Activated CD4-positive, alpha-beta T cell treated with anti-CD3 and anti-CD28 coated beads for 4 hours (primary cell): ENCODE measurements at places on chromosomes 3 and 15.

- DNase-seq = no peak
These were observed 9.4 kb upstream of the C15orf39 start for GRCh38 chr15:75192307-75192706.

GRCh38 chr15:21271566-21271965 is 168.7 kb downstream of the POTEB3 start:
- no peak for DNase-seq

DNA sequence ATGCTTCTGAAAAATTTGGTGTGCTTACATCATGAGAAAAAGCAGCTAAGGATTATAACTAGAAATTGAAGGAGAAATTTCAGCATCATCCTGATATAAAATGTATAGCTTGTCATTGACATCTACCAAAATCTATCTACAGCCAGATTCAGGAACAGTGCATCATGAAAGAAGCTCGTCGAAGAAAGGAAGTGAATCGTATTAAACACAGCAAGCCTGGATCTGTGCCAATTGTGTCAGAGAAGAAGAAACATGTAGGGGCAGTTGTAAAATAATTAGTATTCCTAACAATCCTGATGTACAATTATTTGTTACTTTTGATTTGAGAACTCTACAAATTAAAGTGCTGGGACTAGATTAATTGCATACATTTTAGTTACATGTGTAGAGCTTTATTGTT is 37.2 kb downstream of the AP4E1 start:
- DNase-seq = no peak

DNA sequence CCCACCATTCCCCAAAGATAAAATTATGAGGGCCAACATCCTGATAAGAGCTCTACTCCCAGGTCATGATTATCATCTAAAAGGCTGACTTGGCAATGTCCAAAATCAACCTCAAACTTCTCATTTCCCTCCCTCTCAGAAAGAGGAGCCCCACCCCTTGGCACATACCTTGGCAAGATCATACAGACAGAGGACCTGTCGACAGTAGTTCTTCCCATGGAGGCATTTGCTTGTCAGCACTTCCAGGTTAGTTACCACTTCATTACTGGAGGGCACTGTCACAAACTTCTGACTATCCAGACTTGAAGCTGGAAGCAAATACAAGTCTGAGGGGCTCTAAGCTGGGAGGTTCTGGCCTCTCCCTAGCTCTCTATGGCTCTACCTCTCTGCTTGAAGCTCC is 37.8 kb downstream of the EIF3J start:
- DNase-seq = no peak

DNA sequence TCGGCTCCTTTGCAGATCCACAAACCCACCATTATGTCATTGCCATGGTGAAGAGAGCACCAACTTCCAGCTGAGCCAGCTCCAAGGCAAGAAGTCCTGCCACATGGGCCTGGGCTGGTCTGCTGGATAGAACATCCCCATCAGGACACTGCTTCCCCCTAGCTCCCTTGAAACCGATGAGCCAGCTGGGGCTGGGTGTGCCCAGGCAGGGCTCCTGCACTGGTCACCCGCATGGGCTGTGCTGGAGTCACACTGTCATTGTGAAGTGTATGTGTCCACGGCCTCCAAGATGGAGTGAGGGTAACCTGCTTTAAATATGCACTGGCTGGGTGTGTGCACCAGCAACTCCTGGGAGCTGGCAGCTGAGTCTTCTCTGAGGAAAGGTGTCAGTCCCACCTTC is 31.0 kb upstream of the TOPBP1 start:
- DNase-seq = no peak
